ENCODE measurements at places on chromosomes 4 and X.

DNA sequence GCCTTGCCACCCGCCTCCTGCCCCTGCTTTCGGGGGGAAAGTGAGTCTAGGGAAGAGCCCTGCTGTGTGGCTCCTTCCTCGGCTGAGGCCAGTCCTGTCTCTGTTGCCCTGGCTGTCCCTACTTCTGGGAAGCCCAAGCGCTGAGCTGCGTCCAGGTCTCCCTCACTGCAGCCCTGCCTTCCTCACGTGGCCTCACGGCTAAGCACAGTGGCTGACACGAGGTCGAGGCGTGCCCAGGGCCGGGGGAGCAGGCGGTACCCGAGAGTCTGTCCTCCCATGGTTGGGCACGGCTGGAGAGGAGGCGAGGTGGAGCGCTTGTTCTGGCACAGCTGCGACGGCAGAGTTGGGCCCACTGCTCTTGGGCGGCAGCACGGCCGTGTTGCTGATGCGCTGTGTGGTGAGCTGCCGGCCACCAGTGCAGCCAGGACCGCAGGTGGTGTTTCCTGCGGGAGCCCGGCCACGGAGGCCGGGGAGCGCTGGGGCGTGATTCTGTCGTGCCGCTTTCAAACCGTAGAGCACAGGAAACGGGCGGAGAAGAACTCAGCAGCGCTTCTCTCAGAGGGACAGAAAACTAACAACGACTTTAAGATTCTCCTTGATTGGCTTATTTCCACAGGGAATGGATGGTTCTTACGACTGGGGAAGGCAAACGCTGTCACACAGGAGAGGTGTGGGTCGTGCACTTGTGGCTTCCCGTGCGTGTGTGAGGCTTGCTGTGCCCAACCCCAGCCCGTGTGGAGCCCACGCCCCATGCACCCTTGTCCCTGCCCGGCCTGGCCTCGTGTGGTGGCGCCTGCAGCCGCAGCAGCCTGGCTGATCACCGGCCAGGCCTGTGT lies 21.3 kb downstream of the MAEA start:
- DNase-seq, result no peak

GRCh38 chr4:169626331-169627282 lies 6.2 kb downstream of the CLCN3 start:
- DNase-seq, result no peak

DNA sequence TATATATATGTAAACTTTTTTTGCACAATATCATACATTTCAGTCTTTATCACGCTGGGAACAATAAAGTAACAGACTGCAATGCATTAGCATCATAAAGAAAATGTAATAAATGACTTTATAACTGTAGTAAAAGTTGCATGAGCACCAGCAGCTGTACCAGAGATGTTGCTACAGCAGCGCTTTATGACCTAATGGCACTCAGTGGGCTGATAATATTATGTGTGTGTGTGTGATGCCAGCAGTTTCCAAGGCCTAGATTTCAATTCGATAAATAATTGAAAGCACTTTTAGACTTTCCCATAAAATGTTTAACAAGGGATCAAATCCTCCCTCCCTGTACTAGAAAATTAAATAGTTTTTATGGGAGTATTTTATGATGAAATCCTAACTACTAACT lies 367.6 kb upstream of the AGA start:
- DNase-seq, result no peak

- no peak for DNase-seq
Measured at GRCh38 chr4:68498413-68499007, 51.2 kb downstream of the TMPRSS11E start.

DNA sequence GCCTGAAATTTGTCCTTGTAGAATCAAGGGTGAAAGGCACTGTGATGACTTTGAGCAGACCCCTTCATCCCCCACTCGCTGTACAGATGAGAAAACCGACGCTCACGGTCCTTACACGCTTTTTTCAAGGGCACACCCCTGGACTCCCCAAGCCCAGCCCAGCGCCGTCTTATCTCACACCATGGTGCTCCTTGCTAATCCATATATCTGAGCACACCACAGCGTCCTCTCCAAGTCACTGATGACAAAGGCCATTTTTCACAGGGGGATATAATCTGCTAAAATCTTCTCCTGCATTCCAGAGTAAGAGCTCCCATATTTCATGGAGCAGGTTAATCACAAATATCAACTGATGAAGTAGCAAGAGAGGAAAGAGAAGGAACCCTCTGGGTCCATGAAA lies 486.3 kb downstream of the BCOR start:
- DNase-seq, result no peak

- DNase-seq, result no peak
Measured at GRCh38 chr4:13261486-13262257, 222.5 kb downstream of the RAB28 start.

- no peak for DNase-seq
Measured at GRCh38 chr4:128468123-128468989, 180.7 kb upstream of the PGRMC2 start.

DNA sequence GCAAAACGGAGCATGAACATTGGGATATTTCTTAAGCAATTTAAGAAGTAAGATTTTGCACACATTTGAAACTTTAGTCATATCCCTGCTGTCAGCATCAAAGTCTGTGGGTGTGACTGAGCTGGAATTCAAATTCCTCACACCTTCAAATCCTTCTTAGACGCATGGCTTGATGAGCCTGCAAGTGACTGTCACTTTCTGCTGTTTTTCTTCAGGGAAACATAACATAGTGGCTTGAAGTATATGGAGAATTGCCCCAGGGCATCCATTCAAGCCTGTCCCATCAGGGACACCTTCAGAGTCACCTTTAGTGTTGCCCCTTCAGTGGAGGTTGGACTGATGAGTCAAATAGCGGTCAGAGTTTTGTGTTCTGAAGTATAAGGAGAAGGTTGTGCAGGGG lies 17.4 kb downstream of the FHDC1 start:
- no peak for DNase-seq

DNA sequence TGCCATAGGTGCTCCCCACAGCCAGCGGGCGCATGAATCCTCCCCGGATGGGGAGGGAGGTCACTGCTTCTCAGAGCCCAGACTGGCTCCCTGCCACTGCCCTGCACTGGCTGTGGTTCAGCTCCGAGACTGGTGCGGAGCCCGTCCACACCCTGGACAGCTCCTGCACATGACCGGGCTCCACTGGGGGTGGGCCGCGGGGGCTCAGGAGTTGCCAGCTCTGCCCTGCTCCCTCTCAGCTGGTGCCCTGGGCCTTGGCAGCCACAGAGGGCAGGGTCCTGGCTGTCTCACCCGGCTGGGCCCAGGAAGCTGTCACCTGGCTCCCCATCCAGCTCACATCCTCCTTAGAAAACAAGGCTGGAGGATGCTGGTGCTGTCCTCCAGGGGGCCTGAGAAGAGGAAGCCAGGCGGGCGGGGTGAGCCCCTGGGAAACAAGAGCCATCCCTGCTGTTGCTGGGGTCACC lies 64.9 kb upstream of the ADRA2C start:
- DNase-seq, result no peak

DNA sequence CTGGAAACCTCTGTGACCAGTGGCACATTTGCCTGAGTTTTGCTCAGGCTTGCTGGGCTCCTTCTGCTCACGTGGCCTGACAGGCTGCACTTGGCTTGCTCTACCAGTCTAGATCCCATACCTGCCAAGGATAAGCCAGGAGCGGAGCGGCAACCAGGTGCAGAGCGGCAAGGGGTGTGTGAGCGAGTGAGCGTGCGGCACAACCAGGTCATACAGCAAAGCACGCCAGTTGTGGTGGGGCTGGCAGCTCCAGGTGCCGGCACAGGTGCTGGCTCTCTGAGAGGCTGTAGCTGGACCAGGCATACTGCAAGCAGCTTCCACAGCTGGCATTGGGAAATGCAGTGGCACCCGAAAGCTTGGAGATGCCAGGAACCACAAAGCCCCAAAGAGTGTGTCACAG lies 1495.1 kb downstream of the PCDH7 start:
- no peak for DNase-seq

- DNase-seq, result no peak
Measured at GRCh38 chr4:41460641-41461040, 77.3 kb upstream of the LIMCH1 start.

All from stimulated activated CD8-positive, alpha-beta memory T cell treated with anti-CD3 and anti-CD28 coated beads, Interleukin-7, amount 100 ng/mL, for 1 hour (primary cell).